BJ (cell line): ENCODE measurements at places on chromosomes 5 and 9. TPM values are rescaled to one million over a fixed set of nuclear protein-coding genes. Genes with fewer than 3 reads are reported as not detected.

MAST4 gene
- polyA plus RNA-seq, result 2.9 and 4.0 TPM in 2 replicates

DNA sequence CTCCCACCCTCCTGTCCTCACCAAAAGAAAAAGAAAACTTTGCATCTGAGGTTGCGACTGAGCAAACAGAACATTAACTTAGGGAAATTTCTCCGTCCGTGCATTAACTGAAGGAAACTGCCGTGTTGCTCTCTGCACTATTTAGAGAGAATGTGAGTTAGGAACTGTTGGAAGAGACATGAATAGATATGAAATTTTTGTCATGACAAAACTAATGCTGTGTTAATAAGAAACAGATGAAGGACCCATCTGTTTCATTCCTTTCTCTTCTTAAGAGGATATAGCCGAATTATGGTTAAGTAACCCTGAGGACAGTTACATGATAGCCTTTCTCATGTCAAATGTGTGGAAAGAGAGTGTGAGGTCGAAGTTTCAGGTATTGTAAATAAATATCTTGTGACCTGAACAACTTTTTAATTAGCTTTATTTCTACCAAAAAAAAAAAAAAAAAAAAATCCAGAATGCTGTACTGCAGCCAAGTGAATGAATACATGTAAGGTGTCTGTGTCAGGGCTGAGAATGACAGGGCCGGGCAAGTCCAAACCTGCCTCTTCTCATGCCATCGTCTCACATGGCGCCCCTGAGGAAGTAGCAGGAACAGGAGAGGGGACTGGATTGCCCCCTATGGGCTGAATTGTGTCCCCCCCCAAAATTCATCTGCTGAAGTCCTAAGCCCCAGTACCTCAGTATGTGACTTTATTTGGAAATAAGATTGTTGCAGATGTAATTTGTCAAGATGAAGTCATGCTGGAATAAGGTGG lies 35.6 kb upstream of the ANKRD33B start:
- DNase-seq, result peak; percentile 73

GRCh38 chr5:137731176-137731575 lies 4.7 kb downstream of the KLHL3 start:
- no peak for DNase-seq

- no peak for DNase-seq
Measured at GRCh38 chr9:110847671-110848070, 179.1 kb downstream of the MUSK start.

- DNase-seq, result no peak
Measured at GRCh38 chr5:89721931-89722330, 687.6 kb downstream of the CETN3 start.

ZNF300 gene
- polyA plus RNA-seq, result 2.6 and 4.8 TPM in 2 replicates

ANXA6 gene
- 479 and 528 TPM in 2 replicates for polyA plus RNA-seq

- DNase-seq, result no peak
Measured at GRCh38 chr5:80554646-80555045, 15.4 kb downstream of the ANKRD34B start.

PCDHA5 gene
- polyA plus RNA-seq, result not detected in 2 replicates
